ENCODE measurements at places on chromosomes 11 and 22. TPM values are rescaled to one million over a fixed set of nuclear protein-coding genes. Genes with fewer than 3 reads are reported as not detected.

The MRGPRX4 gene
- polyA plus RNA-seq, result 0.05 TPM

The CRYBB3 gene
- not detected for polyA plus RNA-seq

The PAK1 gene
- 78.2 TPM for polyA plus RNA-seq

The RTCB gene
- polyA plus RNA-seq, result 117 TPM

The FGF3 gene
- not detected for polyA plus RNA-seq

The C11orf91 gene
- polyA plus RNA-seq, result 0.10 TPM

The PLCB3 gene
- polyA plus RNA-seq, result 32.5 TPM

GRCh38 chr11:33451364-33451763, 194.2 kb downstream of the HIPK3 start:
- no peaks in the 10 kb centered on the region for H3K27me3 ChIP-seq
- DNase-seq, result no peak
- no peak overlapping the region for H3K4me3 ChIP-seq
- H3K36me3 ChIP-seq, result no peaks in the 10 kb centered on the region
- no peak overlapping the region for H3K27ac ChIP-seq

DNA sequence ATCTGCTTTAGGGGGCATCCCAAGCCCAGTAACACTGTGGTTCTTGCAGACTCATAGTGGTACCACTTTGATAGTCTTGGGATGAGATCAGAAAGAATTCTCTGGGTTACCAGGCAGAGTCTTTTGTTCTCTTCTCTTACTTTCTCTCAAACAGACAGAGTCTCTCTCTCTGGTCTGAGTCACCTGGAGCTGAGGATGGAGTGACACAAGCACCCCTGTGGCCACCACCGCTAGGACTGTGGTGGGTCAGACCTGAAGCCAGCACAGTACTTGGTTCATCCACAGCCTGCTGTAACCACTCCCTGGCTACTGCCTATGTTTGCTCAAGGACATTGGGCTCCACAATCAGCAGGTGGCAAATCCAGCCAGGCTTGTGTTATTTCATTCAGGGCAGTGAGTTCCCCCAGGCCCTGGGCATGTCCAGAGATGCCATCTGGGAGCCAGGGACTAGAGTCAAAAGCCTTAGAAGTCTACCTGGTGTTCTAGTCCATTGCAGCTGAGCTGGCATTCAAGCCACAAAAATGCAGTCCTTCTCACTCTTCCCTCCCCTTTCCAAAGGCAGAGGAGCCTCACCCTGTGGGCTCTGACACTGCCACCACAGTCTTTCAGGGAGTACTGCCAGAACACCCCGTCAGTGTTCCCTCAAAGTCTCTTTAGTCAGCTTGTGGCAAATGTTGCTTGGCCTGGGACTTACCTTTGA, 29.9 kb downstream of the ENDOD1 start:
- H3K27ac ChIP-seq, result peak overlapping the region; percentile 57
- peaks cover 29% of the 10 kb centered on the region for H3K4me1 ChIP-seq
- no peak overlapping the region for H3K4me3 ChIP-seq
- peak; percentile 44 for DNase-seq

DNA sequence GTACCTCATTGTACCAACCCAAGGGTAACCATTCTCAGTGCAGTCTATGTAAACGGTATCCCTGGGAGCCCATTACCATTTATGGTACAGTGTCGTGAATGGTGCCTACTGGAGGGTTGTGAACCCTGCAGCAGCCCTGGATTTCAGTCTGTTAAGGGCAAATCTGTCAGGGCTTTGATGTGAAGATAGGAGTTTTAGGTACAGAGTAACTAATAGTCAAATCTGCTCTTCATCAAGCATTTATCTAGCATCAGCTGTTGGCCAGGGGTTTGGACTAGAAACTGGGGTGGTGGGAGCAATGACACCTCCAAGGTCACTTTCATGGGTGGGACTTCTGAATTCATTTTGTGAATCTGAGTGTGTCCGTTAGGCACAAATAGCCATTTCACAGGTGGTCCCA, 50.6 kb upstream of the RFPL3 start:
- no peak overlapping the region for H3K27ac ChIP-seq
- no peaks in the 10 kb centered on the region for H3K4me1 ChIP-seq
- H3K4me3 ChIP-seq, result no peak overlapping the region
- H3K36me3 ChIP-seq, result no peaks in the 10 kb centered on the region
- DNase-seq, result no peak
- H3K27me3 ChIP-seq, result peaks cover 16% of the 10 kb centered on the region

GRCh38 chr11:105763594-105763993, 153.7 kb downstream of the GRIA4 start:
- no peaks in the 10 kb centered on the region for H3K4me1 ChIP-seq
- H3K27me3 ChIP-seq, result no peaks in the 10 kb centered on the region
- H3K36me3 ChIP-seq, result no peaks in the 10 kb centered on the region
- no peak overlapping the region for H3K4me3 ChIP-seq

DNA sequence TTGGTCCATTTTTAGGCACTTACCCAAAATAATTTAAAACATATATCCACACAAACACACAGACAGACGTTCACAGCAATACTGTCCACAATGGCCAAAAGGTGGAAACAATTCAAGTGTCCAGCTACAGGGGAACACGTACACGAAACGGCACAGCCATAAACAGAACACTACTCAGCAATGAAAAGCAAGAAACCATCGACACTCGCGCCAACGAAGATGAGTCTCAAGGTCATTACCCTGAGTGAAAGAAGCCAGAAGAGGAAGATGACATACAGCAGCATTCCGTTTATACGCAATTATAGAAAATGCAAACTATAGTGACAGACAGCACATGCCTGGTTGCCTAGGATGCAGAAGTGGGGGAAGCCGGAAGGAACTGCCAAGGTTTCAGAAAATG, 13.4 kb upstream of the COMT start:
- no peak overlapping the region for H3K27ac ChIP-seq
- no peaks in the 10 kb centered on the region for H3K27me3 ChIP-seq
- H3K36me3 ChIP-seq, result peaks cover 2% of the 10 kb centered on the region
- no peak overlapping the region for H3K4me3 ChIP-seq
- H3K4me1 ChIP-seq, result no peaks in the 10 kb centered on the region

- no peak for DNase-seq
- no peak overlapping the region for H3K27ac ChIP-seq
- H3K4me3 ChIP-seq, result no peak overlapping the region
- peaks cover 38% of the 10 kb centered on the region for H3K36me3 ChIP-seq
These were observed 4.9 kb downstream of the RIC8A start for GRCh38 chr11:212150-213100.

DNA sequence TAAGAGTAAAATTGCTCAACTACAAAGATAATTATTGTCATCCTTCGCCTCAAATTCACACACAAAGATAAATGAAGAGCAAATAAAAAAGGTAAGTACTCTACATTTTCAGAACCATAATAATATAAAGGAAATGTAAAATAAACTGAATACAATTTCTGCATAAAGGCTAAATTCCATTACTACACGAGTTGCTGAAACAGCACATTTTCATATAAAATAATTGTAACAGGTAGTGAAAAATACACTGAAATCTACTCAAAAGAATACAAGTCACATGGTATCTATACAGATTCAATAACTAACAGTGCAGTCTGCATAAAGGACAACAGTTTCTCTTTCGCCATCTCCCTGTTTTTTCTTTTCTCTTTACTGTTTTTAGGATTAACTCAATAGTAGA, 54.8 kb upstream of the GAB2 start:
- H3K4me1 ChIP-seq, result no peaks in the 10 kb centered on the region
- H3K4me3 ChIP-seq, result no peak overlapping the region
- H3K36me3 ChIP-seq, result no peaks in the 10 kb centered on the region
- no peaks in the 10 kb centered on the region for H3K27me3 ChIP-seq

DNA sequence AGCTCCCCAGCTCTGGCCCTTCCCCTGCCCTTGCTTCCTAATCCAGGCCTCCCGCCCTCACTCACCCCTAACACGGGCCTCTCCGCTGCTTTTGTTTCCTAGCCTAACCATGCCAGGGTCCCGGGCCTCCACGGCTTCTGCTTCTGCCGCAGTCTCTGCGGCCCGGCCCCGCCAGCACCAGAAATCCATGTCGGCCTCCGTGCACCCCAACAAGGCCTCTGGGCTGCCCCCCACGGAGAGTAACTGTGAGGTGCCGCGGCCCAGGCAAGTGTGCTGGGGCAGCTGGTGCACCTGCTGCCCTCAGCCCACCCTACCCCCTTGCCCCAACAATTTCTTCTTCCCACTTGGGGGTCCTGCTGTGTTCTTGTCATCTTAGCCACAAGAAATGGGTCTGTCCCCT, 13.1 kb downstream of the RCOR2 start:
- H3K4me1 ChIP-seq, result no peaks in the 10 kb centered on the region

GRCh38 chr11:130674686-130675308, 226.4 kb downstream of the ADAMTS15 start:
- no peak overlapping the region for H3K27ac ChIP-seq
- H3K4me1 ChIP-seq, result peaks cover 19% of the 10 kb centered on the region
- DNase-seq, result no peak
- no peak overlapping the region for H3K4me3 ChIP-seq
- no peaks in the 10 kb centered on the region for H3K27me3 ChIP-seq

DNA sequence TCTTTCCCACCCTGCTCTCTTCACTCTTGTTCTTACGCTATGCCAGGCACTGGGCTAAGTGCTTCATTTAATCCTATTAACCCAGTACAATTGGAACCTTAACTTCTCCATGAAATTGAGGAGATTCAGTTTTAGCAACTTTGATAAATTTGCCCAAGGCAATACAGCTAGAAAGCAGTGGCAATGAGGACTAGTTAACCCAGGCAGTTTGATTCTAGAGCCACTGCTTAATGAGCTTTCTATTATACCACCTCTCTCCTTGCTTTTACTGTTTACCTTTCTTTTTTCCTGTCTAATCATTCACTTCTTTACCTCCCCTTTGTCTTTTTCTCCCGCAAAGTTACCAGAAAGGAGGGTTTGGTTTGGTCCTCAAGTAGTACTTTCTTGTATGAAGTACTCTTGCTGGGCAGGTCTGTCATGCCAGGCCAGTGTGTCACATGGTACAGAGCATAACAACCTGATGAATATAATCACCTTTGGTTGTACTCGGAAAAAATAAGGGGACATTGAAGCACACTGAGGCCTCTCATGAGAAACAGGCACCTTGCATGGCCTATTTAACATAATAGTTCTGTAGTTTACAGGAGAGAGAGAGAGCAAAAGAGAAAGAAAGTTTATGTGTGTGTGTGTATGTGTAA, 70.6 kb downstream of the PDHX start:
- H3K4me1 ChIP-seq, result no peaks in the 10 kb centered on the region
- H3K4me3 ChIP-seq, result no peak overlapping the region
- H3K36me3 ChIP-seq, result no peaks in the 10 kb centered on the region
- DNase-seq, result no peak
- H3K27ac ChIP-seq, result no peak overlapping the region
- no peaks in the 10 kb centered on the region for H3K27me3 ChIP-seq

DNA sequence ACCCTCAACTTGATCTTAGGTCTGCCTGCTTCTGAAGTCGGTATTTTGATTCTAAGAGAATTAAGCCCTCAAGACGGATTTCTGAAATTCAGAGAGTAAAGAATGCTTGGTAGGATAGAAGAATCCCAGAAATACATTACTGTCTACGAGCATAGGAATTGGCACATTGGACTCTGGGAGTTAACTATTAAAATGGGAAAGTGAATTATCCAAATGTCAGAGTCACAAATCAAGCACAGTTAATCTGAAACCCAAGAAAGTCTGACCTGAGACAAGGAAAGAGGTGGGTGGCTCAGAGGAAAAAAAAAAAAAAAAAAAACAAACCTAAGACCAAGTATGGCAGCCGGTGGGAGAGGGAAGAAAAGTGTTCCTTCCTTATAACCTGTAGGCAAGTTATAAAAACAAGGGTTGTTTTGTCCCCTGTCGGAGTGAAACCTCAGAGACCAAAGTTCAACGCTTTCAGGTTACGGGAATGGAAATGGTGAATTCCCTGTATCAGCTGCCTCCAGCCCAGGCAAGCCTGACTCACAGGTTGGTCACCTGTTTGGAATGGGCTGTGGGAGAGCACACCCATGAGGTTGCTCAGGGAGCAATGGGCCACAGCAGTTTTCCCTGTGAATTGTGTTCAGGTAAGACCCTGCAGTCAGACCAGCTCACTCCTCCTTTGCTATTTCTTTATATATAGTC, 139.0 kb downstream of the ETS1 start:
- peak; percentile 46 for DNase-seq
- no peaks in the 10 kb centered on the region for H3K36me3 ChIP-seq
- H3K4me3 ChIP-seq, result peak overlapping the region; percentile 12
- peaks cover 23% of the 10 kb centered on the region for H3K4me1 ChIP-seq
- no peaks in the 10 kb centered on the region for H3K27me3 ChIP-seq
- peak overlapping the region; percentile 62 for H3K27ac ChIP-seq

DNA sequence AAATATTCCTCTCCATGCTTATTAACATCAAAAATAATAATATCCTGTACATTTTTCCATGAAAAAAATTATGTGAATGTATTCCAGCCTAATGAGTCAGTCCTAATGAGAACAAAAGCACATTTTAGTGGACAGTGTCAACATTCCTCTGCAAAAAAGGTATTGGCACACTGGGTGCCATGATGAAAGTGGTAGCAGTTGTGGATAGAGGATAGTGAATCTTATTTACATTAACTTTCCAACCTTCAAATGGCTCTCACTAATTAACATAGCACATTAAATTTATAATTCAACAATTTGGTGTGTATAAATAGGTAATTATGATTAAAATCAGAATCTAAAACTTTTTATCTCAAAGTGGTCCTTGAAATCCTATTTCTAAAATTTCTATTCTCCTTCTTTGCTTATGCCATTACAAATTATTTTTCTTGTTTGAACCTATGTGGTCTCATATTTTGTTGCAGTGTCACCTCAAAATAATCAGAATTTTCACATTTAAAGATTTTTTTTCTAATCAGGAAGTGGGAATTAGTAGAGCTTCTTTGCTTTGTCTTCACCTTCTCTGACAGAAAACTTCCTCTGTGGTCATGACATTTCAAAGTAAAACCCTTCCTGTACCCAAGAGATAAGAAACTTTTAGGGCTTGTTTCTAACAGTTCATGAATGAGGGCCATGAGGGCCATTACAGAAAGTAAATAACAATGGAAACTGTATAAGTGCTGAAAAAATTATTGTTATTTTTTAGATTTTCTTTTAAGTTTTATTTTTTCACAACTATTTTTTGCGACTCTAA, 18.7 kb downstream of the SOX6 start:
- no peak overlapping the region for H3K27ac ChIP-seq
- DNase-seq, result no peak
- no peak overlapping the region for H3K4me3 ChIP-seq
- H3K27me3 ChIP-seq, result no peaks in the 10 kb centered on the region
- H3K36me3 ChIP-seq, result no peaks in the 10 kb centered on the region
- H3K4me1 ChIP-seq, result no peaks in the 10 kb centered on the region

DNA sequence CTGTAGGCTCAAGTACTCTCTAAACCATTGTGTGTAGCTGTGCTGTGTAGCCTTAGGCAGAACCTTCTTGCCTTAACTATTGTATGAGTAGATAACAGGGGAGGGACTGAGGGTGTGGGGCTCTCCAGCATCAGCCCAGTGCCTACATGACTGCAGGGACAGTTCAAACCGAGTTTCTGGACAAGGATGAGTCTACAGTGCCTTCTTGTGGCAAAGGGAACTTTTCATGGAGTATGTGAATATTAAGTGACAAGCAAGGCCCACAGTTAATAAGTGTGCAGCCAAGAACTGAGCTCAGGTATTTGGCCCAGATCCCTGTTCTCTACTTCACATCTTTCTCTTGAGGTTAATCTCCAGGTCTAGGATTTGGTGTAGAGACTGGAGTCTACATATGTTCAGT, 424.4 kb upstream of the LARGE1 start:
- H3K4me3 ChIP-seq, result no peak overlapping the region
- H3K36me3 ChIP-seq, result no peaks in the 10 kb centered on the region
- no peak overlapping the region for H3K27ac ChIP-seq

GRCh38 chr22:20396639-20397038, 2.7 kb downstream of the ZNF74 start:
- DNase-seq, result no peak
- H3K27me3 ChIP-seq, result no peaks in the 10 kb centered on the region
- no peak overlapping the region for H3K4me3 ChIP-seq
- H3K36me3 ChIP-seq, result no peaks in the 10 kb centered on the region
- peaks cover 6% of the 10 kb centered on the region for H3K4me1 ChIP-seq
- no peak overlapping the region for H3K27ac ChIP-seq

Measured in keratinocyte (primary cell).